ENCODE measurements at places on chromosomes 7 and 10. TPM values are rescaled to one million over a fixed set of nuclear protein-coding genes. Genes with fewer than 3 reads are reported as not detected.

DNA sequence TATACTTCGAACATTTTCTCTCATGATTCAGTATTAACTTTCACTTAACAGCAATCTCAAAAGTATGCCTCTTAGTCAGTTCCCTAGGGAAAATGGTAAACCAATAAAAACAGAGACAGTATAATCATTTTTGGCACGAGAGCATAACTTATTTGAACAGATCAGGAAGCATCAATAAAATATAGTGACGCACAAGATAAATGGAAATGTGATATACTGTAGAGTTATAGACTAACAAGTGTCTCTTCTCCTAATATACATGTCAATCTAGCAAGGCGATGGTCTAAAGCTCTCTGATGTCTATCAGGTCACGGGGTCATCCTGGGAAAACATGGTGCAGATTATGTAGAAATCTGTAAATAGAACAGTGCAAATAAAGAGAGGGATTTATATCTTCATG lies 131.6 kb downstream of the HGF start:
- no peaks in the 10 kb centered on the region for H3K4me1 ChIP-seq
- H3K4me3 ChIP-seq: no peak overlapping the region
- H3K27me3 ChIP-seq: no peaks in the 10 kb centered on the region
- H3K36me3 ChIP-seq: no peaks in the 10 kb centered on the region
- DNase-seq: no peak

DNA sequence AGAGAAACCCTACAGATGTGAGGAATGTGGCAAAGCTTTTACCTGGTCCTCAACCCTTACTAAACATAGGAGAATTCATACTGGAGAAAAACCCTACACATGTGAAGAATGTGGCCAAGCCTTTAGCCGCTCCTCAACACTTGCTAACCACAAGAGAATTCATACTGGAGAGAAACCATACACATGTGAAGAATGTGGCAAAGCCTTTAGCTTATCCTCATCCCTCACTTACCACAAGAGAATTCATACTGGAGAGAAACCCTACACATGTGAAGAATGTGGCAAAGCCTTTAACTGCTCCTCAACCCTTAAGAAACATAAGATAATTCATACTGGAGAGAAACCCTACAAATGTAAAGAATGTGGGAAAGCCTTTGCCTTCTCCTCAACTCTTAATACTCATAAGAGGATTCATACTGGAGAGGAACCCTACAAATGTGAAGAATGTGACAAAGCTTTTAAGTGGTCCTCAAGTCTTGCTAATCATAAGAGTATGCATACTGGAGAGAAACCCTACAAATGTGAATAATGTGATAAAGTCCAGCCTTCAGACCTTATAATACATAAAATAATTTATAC lies 38.2 kb downstream of the ZNF679 start:
- H3K4me3 ChIP-seq: no peak overlapping the region
- H3K36me3 ChIP-seq: no peaks in the 10 kb centered on the region
- H3K27ac ChIP-seq: no peak overlapping the region
- no peaks in the 10 kb centered on the region for H3K4me1 ChIP-seq
- no peak for DNase-seq

The PNLIPRP2 gene
- total RNA-seq: 0.88 TPM

GRCh38 chr7:41915871-41916270 lies 213.0 kb upstream of the INHBA start:
- H3K36me3 ChIP-seq: no peaks in the 10 kb centered on the region
- no peak overlapping the region for H3K4me3 ChIP-seq
- H3K27ac ChIP-seq: no peak overlapping the region
- no peaks in the 10 kb centered on the region for H3K4me1 ChIP-seq
- DNase-seq: no peak

GRCh38 chr7:105682341-105683060 lies 101.2 kb upstream of the EFCAB10 start:
- DNase-seq: no peak
- H3K4me1 ChIP-seq: peaks cover 42% of the 10 kb centered on the region
- H3K27me3 ChIP-seq: no peaks in the 10 kb centered on the region
- no peak overlapping the region for H3K27ac ChIP-seq
- H3K4me3 ChIP-seq: no peak overlapping the region

GRCh38 chr7:46452561-46453135 lies 531.6 kb upstream of the IGFBP3 start:
- no peak overlapping the region for H3K4me3 ChIP-seq
- no peaks in the 10 kb centered on the region for H3K36me3 ChIP-seq
- H3K4me1 ChIP-seq: no peaks in the 10 kb centered on the region
- DNase-seq: no peak
- no peaks in the 10 kb centered on the region for H3K27me3 ChIP-seq

The SPDYE18 gene
- not detected for total RNA-seq

- peaks cover 25% of the 10 kb centered on the region for H3K4me1 ChIP-seq
- no peak overlapping the region for H3K27ac ChIP-seq
- no peak overlapping the region for H3K4me3 ChIP-seq
Observed at GRCh38 chr7:128357217-128357613, 4.3 kb downstream of the PRRT4 start.

GRCh38 chr10:15478429-15478828 lies 107.3 kb upstream of the FAM171A1 start:
- no peak overlapping the region for H3K4me3 ChIP-seq
- DNase-seq: no peak
- H3K27me3 ChIP-seq: no peaks in the 10 kb centered on the region
- H3K36me3 ChIP-seq: no peaks in the 10 kb centered on the region

GRCh38 chr10:101080933-101081931 lies 19.4 kb downstream of the KAZALD1 start:
- no peak overlapping the region for H3K4me3 ChIP-seq
- H3K27me3 ChIP-seq: no peaks in the 10 kb centered on the region
- no peaks in the 10 kb centered on the region for H3K36me3 ChIP-seq
- H3K27ac ChIP-seq: no peak overlapping the region
- DNase-seq: no peak

GRCh38 chr7:20408467-20408826 lies 77.7 kb downstream of the ITGB8 start:
- peak; percentile 59 for DNase-seq
- H3K27me3 ChIP-seq: no peaks in the 10 kb centered on the region
- no peaks in the 10 kb centered on the region for H3K36me3 ChIP-seq
- H3K4me1 ChIP-seq: peaks cover 20% of the 10 kb centered on the region
- peak overlapping the region; percentile 60 for H3K27ac ChIP-seq

DNA sequence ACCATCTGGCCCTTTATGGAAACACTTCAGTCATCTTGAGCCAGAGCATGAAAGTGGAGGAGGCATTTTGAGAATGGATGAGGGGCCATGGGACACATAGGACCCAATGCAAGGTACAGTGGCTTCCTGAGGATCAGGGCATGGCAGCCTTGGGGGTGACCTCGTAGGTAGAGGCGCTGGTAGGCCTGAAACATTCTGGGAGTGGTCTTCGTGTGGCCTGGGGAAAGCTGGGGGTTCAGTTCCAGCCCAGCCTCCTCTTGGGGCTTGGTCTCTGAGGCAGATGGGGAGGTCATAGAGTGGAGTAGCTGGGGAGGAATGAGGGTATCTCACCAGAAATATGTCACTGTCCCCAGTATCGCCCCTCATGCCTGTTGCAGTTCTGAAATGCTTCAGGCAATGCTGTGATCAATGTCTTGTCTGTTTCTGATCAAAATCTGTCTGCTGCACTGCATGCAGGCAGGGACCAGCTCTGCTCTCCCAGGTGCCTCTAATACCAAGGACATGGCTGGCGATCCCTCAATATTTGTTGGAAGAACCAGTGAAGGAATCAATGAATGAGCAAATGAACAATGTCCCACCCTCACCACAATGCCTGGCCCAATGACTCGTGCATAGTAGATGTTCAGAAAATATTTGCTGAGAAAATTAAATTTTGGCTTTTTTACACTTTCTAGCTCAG lies 90.9 kb downstream of the CHST15 start:
- no peak overlapping the region for H3K27ac ChIP-seq
- no peaks in the 10 kb centered on the region for H3K27me3 ChIP-seq
- H3K36me3 ChIP-seq: no peaks in the 10 kb centered on the region

GRCh38 chr7:19410106-19410505 lies 264.9 kb upstream of the FERD3L start:
- H3K4me1 ChIP-seq: no peaks in the 10 kb centered on the region
- no peak overlapping the region for H3K4me3 ChIP-seq

- no peak overlapping the region for H3K4me3 ChIP-seq
- H3K4me1 ChIP-seq: peaks cover 95% of the 10 kb centered on the region
- H3K27me3 ChIP-seq: no peaks in the 10 kb centered on the region
- H3K27ac ChIP-seq: peak overlapping the region; percentile 75
- H3K36me3 ChIP-seq: peaks cover 25% of the 10 kb centered on the region
- no peak for DNase-seq
Observed at GRCh38 chr7:143391462-143392404, 10.6 kb downstream of the ZYX start.

DNA sequence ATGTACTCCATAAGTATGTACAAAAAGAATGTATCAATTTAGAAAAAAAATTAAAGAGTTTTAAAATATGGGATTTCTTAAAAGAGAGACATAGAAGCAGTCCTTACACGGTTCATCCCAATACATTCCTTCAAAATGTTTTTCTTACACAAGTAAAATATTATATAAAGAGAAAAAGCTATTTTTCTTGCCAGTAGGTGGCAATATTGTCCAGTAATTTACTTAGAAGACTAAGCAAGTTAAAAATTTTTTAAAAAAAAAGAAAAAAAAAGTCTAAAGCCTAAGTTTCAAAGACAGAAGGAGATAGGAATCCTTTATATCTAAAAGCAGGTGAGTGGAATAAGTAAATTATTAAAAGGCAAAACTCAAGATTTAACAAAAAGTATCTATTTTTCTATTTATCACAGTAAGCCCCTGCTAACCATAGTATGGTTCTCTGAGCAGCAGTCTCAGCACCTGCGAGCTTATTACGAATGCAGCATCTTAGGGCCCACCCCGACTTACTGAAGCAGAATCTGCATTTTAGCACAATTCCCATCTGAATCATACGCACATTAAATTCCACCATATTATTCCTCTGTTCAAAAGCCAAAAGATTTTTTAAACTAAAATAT lies 240.6 kb downstream of the DGKI start:
- H3K4me3 ChIP-seq: no peak overlapping the region
- no peak overlapping the region for H3K27ac ChIP-seq
- no peak for DNase-seq

DNA sequence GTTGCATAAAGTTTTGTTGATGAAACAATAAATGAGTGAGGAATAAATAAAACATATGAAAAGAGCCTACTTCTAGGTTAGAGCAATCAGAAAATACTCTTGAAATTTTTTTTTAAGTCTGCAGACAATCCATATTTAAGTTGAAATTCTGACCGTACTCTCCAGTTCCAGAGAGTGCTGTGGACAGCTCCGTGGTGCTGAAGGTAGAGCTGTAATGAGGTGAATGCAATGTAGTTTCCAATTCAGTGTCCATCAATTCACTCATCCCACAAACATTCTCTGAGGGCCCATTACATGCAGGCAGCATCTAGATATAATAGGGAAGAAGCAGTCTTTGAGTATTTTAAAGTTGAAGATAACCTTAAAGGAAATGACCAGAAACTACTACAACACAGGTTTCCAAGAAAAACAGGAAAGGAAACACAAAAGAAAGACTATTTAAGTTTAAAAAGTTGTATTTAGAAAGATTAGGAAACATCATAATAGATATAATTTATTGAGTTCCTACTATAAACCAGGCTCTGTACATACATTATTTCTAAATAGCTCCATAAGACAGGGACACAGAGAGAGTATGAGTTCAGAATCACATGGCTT lies 44.0 kb upstream of the CRTAC1 start:
- no peaks in the 10 kb centered on the region for H3K36me3 ChIP-seq
- no peaks in the 10 kb centered on the region for H3K4me1 ChIP-seq
- no peak for DNase-seq
- no peaks in the 10 kb centered on the region for H3K27me3 ChIP-seq

The ZNF365 gene
- total RNA-seq: 1.0 TPM

GRCh38 chr7:103127006-103127405 lies 21.9 kb downstream of the NAPEPLD start:
- DNase-seq: no peak
- no peak overlapping the region for H3K4me3 ChIP-seq
- peaks cover 36% of the 10 kb centered on the region for H3K36me3 ChIP-seq
- no peaks in the 10 kb centered on the region for H3K4me1 ChIP-seq

The SOSTDC1 gene
- 7.9 TPM for total RNA-seq

GRCh38 chr7:48109848-48110663 lies 21.0 kb downstream of the UPP1 start:
- peaks cover 21% of the 10 kb centered on the region for H3K36me3 ChIP-seq
- H3K4me3 ChIP-seq: no peak overlapping the region
- no peaks in the 10 kb centered on the region for H3K4me1 ChIP-seq
- DNase-seq: peak; percentile 88
- H3K27me3 ChIP-seq: no peaks in the 10 kb centered on the region
- H3K27ac ChIP-seq: no peak overlapping the region

DNA sequence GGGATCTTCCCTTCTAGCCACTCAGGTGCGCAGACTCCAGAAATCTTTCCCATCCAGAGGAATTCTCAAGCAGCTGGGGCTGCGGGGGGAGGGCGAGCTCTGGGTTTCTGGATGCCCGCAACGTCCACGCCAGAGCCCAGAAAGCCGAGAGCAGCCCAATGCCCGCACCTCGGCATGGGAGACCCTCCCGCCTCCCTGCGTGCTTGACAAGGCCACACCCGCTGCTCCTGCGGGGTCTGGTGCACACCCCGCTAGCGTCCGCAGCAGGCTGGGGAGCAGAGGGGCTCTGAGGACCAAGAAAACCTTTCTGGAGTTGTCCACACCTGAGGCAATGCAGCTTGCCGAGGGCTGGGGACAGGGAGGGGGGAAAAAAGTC lies 66.2 kb downstream of the SLC29A4 start:
- no peaks in the 10 kb centered on the region for H3K27me3 ChIP-seq
- H3K4me3 ChIP-seq: no peak overlapping the region
- H3K36me3 ChIP-seq: peaks cover 95% of the 10 kb centered on the region
- H3K4me1 ChIP-seq: no peaks in the 10 kb centered on the region
- DNase-seq: peak; percentile 61

GRCh38 chr10:132107949-132108877 lies 42.5 kb downstream of the JAKMIP3 start:
- H3K4me1 ChIP-seq: no peaks in the 10 kb centered on the region
- no peak overlapping the region for H3K4me3 ChIP-seq
- no peaks in the 10 kb centered on the region for H3K36me3 ChIP-seq
- H3K27ac ChIP-seq: no peak overlapping the region

DNA sequence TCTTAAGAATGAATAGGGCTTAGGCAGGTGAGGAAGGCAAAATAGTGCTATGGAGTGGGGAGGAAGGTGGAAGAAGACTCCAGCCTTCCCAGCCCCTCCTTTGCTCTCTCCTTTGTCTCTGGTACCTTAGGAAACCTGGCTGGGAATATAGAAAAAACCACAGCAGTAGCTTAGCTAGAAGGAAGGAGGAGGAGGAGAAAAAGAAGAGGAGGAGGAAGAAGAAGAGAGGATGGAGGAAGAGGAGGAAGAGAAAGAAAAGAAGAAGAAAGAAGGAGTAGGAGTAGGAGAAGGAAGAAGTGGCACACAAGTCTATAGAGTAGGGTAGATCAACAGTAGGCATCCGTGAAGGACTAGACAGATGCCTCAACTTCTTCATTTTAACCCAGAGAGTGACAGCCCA lies 36.5 kb upstream of the FAM180A start:
- H3K36me3 ChIP-seq: no peaks in the 10 kb centered on the region
- DNase-seq: no peak
- H3K4me1 ChIP-seq: no peaks in the 10 kb centered on the region
- no peak overlapping the region for H3K27ac ChIP-seq
- no peaks in the 10 kb centered on the region for H3K27me3 ChIP-seq

- H3K36me3 ChIP-seq: no peaks in the 10 kb centered on the region
- no peak overlapping the region for H3K27ac ChIP-seq
- H3K4me3 ChIP-seq: no peak overlapping the region
- no peaks in the 10 kb centered on the region for H3K27me3 ChIP-seq
- DNase-seq: no peak
Observed at GRCh38 chr7:142739923-142740492, 9.3 kb upstream of the PRSS1 start.

GRCh38 chr7:149497467-149498261 lies at the start of gene ZNF746:
TSS of gene ZNF746 (minus strand) at chr7:149497809. CDS start at chr7:149497536, 273 bp downstream.
- H3K36me3 ChIP-seq: peaks cover 13% of the 10 kb centered on the region
- peak within 1 kb of the TSS; percentile 89 for H3K27ac ChIP-seq
- no peaks in the 10 kb centered on the region for H3K27me3 ChIP-seq
- H3K4me3 ChIP-seq: peak within 1 kb of the TSS; percentile 92
- H3K4me1 ChIP-seq: peaks cover 30% of the 10 kb centered on the region
